ENCODE measurements at places on chromosomes 4 and X.

DNA sequence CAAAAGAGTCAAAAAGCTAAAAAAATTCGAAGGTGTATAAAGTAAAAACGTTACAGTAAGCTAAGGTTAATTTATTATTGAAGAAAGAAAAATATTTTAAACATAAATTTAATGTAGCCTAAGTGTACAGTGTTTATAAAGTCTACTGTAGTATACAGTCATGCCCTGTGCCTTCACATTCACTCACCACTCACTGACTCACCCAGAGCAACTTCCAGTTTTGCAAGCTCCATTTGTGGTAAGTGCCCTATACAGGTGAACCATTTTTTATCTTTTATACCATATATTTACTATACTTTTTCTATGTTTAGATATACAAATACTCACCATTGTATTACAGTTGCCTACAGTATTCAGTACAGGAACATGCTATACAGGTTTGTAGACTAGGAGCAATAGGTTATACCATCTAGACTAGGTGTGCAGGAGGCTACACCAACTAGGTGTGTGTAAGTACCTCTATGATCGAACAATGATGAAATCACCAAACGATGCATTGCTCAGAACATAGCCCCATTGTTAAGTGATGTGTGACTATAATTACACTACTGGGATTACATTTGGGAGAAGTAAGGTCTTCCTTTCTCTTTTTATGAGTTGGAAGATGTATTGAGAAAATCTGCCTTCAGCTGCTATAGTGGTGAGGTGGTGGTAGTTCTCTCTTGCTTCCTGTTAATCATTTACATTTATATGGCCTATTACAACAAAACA lies 27.2 kb downstream of the TMSB4X start:
- DNase-seq: no peak

DNA sequence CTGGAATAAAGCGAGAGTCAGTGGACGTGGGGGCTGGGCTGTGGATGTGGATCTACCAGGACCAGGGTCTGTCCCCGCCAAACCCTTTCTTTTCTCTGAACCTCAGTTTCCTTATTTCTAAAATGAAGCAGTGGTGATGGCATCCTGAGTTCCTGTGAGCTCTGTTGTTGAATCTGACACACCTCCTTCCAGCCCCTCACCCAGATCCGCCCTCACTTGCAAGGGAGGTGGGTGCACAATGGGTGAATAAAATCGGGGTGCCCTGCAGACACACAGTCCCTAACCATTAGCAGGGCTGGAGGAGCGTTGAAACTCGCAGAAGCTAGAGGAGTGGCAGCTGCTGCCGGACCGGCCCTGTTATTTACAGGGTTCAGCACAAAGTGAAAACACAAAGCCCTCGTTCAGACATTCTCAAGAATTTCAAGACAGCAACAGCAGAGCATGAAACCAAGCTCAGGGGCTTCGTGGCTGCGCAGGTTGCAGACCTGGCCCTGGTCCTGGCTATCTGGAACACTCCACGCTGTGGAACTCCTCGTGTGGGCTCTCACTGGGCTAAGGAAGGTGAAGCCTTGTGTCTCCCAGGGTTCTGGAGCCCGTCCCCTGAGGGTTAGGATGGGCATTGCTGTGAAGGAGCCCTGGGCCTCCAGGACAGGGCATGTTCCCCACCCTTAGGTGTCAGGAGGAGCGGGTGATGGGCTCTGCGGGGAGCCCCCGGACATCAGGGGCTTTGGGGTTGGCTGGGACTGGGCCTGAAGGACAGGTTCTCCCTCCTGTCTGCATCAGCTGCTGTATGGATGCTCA lies 42.9 kb downstream of the PSAPL1 start:
- no peak for DNase-seq

- no peak for DNase-seq
Measured at GRCh38 chrX:143571521-143571920, 54.2 kb upstream of the SPANXN3 start.

DNA sequence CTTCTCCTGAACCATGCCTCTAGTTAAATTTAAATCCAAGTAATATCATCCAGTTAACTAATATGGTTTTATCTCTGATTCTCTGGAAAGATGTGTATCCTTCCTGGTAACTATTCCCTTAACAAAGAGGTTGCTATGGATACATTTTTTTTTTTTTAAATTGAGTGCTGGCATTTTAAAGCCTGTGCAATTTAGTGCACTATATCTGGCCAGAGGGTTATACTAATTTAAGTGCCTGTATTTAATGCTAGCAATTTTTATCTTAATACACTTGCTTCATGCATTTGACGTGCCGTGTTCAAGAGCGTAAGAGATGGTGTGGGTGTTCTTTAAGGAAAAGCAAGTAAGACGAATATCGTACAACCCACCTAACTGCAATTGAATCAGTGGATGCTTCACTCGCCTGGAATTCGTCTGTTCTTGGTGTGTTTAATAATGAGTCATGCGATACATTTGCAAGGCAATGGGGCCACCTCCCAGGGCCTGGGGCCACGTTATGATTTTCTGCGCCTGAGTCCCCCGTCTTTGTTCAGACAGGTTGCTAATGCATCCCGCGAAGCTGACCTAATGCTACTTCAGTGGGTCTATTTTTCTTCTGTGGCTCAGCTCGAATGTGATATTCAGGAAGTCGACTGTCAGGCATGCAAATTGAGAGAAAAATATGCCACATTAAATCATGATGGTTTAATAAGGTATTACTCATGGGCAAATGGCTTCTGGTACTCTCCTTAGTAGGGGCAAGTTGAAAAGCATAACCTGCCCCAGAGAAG lies 14.2 kb upstream of the MID1 start:
- no peak for DNase-seq

- no peak for DNase-seq
Measured at GRCh38 chr4:128311659-128312403, 24.2 kb upstream of the PGRMC2 start.

DNA sequence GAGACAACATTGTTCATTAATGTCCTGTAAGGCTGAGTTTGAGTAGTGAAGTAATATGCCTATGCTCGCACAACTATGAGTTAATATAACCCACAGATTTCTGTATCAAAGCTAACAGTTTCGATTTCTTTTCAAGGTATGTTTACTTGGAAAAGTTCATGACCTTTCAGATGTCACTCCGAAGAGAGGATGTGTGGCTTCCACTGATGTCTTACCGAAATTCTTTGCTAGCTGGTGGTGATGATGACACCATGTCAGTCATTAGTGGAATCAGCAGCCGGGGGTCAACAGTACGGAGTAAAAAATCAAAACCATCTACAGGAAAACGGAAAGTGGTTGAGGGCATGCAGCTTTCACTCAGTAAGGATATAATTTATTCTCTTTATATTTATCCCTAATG lies 124.9 kb downstream of the STAG2 start:
- no peak for DNase-seq

Measured in Ammon's horn (tissue), 1 donor.